ENCODE measurements at places on chromosomes 11 and 22. TPM values are rescaled to one million over a fixed set of nuclear protein-coding genes. Genes with fewer than 3 reads are reported as not detected.
A peak's percentile ranks its signal among the peaks of the same experiment; 100 is the strongest.

DNA sequence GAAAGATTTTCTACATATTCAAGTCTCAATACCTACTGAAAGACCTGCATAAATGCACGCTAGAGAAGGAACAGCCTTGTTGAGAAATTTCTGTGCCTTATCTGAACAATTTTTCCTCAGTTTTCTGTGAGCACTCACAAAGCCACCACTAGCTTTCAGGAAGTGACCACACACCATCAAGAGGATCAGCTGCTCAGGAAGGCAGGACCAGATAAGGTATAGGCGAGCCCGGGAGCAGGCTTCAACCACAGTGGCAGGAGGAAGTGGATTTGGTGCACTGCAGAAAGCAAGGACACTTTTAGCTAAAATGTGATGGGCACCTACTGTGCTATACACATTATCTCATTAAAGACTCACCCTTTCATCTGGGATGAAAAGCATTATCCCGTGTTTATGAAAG, 220.8 kb downstream of the RAB38 start:
- DNase-seq, result no peak

DNA sequence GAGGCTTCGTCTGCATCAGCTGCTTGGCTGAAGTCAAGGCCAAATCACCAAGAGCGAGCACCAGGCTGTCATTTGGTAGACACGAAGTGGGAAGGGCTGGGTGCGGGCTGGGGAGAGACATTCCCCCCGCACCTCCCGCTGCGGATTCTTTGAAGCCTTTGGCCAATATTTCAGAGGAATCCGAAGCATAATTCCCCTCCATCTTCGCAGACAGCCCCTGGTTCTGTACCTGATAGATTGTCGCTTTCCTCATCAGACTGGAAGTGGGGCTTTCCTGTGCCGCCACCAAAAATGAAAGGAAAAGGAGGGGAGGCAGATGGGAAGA, 15.3 kb downstream of the BLID start:
- peak; percentile 21 for DNase-seq

GRCh38 chr11:40597546-40598113, 861.8 kb downstream of the LRRC4C start:
- no peak for DNase-seq

DNA sequence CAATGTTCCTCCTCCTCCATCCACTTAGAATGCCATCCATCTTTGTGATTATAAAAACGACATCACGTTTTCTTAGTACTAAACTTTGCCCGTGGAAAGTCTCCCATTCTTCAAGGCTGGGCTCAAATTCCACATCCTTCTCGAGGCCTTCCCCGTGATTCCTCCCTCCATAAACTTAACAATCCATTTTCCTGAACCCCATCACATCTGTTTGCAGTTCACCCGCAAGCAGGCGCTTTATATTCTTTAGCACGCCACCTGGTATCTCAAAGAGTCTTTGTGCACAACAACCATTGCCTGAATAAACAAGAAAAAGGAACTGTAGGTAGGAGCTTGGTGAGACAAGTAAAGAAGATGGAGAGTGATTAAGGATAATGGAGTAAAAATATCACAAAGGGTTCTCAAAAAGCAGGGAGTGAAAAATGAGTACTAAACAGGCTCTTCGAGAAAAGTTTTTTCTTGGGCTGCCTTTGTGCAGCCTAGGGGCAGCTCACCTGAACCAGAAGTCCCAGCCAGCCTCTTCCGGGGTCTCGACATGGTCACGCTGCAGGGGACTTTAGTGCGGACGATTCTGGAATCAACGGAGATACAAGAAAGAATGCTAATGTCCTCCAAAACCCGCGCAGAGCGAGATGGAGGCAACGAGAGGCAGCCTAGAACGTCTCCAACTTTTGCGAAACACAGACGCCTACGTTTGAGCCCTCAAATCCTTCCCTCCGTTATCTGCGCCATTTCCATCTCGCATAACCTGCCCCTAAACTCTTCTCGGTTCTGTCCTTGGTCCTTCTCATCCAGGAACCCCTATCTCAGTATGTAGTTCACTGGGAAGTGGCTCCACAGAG, 585 bp downstream of the THYN1 start:
- DNase-seq, result peak; percentile 29

DNA sequence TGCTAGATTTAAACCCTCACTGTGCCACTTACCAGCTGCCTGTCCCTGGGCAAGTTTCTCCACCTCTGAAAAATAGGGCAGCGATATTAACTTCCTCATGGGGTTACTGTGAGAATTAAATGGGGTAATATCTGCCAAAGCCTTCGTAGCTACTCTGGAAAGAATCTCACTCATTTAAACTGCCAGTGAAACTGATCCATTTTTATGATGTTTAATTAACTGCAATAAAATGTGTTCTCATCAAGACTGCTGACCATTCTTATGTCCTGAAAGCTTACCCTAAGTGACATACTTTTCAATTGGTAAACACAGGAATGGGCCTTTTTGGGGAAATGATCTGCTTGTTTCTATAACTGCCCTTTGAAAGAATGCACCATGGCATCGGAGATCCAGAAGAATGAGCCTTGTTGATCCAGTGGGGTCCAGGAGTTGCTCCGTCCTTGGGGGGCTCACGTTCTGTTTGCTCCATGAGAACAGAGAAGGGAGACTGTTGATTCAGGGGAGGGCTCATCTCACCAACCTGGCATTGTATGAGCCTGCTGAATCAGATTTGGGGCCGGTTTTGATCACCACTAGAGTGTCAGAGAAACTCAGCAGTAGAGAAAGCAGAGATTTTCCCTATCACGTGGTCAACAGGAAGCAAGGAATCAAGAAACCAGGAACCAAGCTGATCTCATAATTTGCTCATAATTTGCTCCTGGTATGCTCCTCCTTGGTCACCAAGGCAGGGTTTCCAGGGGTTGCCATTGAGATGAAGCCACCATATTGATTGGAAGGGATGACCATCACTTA, 7.0 kb upstream of the CCDC86 start:
- DNase-seq, result no peak

DNA sequence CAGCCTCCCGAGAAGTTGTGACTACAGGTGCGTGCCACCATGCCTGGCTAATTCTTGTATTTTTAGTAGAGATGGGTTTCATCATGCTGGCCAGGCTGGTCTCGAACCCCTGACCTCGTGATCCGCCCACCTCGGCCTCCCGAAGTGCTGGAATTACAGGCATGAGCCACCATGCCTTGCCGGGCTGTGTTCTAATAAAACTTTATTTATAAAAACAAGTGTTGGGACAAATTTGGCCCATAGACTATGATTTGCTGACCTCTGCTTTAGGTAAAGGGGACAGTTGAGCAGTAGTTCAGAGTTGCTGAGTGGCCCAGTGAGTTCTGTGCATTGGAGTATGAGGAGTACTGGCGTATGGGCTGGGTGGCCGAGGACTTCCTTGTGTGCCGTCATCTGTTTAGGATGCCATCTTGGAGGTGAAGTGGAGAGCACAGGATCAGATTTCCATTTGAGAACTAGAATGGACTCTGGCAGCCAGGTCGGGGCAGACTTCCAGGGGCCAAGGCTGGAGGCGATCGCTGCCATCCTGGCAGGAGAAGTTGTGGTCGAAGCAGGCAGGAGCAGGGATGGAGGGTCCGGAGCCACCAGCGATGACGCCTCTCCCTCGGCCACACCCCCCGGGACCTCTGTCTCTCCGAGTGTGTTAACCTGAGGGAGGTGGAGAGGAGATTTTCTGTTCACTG, 43.8 kb downstream of the FBLN1 start:
- no peak for DNase-seq

DNA sequence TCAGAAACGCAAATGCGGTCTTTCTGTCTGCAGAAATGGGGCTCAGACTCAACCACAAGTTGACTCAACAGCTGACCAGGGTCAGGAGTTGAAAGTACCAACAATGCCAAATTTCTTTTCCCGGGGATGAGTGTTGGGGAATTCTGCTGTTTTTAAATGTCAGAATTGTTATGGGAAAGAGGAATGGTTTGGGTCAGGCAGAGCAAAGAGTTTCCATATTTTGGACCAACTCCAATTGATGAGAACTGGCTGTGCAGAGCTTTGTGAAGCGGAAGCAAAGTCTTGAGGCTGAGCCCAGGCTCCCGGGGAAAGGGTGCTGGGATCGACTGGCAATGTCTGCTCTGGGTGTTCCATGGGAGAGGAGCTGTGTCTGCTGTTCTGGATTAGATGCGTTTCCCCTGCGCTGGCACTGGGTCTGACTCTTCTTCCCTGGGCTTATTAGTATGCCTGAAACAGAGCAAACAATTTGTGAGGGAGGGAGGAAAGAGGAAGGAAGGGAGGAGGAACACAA, 36.2 kb downstream of the TXN2 start:
- DNase-seq, result no peak

GRCh38 chr11:116928102-116928777, 90.8 kb upstream of the APOA1 start:
- no peak for DNase-seq

GRCh38 chr22:48959496-48959895, 868.2 kb downstream of the BRD1 start:
- no peak for DNase-seq

GRCh38 chr22:29762263-29762662, 4.5 kb downstream of the ZMAT5 start:
- DNase-seq, result peak; percentile 48

DNA sequence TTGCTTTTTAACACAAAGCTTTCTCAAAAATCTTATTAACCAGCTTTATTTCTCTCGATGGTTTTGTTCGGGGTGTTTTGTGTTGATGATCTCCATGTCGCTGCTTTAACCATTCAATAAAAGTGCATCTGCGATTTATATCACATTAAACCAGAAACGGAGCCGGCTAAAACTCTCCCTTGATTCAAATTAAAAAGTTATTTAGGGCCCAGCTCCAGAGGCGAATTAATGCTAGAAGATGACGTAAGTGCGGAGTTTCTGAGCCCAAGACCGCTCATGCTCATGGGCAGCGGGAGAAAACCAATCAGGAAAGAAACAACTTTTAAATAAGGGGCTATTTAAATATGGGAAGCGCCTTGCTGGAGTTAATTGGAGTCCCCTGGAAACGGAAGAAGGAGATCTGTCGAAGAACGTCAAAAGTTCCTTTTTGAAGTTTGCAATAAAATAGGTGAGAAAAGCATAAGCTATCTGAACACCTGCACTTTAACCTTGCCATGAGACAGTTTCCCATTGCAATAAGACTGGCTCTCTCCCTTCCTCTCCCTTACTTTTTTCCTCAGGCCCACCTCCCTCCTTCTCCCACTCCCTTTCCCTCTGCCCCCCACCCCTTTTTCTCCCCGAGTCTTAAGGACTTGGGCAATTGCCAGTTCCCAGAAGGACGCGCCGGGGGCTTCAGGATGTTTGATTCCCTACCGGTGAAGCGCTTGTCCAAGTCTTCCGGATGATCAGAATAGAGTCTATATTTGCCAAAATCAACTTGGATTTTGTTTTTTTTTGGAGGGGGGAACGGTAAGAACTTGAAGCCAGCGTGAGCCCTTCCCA, 1.9 kb upstream of the DBX1 start:
- peak; percentile 24 for DNase-seq

- no peak for DNase-seq
Observed at GRCh38 chr22:43008921-43009320, 6.0 kb downstream of the PACSIN2 start.

DNA sequence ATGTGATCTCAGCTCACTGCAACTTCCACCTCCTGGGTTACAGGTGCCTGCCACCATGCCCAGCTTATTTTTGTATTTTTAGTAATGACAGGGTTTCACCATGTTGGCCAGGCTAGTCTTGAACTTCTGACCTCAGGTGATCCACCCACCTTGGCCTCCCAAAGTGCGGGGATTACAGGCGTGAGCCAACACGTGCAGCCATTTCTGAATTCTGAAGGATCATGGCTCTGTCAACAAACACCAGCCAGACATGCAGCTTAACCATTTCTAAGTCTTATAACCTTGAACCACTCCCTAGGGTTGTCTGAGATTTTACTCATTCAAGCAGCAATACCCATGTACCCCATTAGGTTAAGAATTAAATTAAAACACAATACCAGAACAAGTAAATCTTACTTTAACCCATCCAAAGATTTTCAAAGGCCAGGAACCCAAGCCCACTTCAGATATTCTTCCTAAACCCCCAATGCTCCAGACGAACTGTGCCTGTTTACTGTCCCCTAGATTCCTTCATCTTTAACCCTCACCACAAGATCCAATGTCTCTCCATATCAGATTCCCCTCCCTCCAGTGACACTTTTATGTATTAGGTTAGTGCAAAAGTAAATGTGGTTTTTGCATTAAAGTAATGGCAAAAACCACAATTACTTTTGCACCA, 4.0 kb downstream of the RPS13 start:
- DNase-seq, result no peak

- no peak for DNase-seq
Observed at GRCh38 chr11:134066943-134067885, 1.7 kb upstream of the JAM3 start.

- no peak for DNase-seq
Observed at GRCh38 chr22:48397531-48398180, 1430.0 kb downstream of the BRD1 start.

DNA sequence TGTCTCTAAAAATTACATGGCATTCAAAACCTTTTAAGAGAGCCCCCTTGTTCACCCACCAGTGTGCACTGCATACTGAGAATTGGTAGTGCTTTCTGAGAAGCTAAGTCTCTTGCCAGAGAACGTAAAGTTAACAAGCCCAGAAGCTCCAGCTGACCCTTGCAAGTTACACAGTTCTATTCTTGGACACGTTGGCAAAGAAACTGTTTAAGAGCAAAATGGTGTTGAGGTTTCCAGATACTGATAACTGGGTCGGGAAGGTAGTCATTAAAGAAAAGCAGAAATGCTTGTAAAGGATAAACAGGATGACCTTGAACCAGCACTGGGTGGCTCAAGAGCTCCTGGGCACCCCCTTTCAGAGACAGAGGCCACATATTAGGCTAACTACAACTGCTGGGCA, 284.8 kb downstream of the CADM1 start:
- no peak for DNase-seq

GRCh38 chr11:2990617-2991451, 1.3 kb downstream of the NAP1L4 start:
- no peak for DNase-seq

DNA sequence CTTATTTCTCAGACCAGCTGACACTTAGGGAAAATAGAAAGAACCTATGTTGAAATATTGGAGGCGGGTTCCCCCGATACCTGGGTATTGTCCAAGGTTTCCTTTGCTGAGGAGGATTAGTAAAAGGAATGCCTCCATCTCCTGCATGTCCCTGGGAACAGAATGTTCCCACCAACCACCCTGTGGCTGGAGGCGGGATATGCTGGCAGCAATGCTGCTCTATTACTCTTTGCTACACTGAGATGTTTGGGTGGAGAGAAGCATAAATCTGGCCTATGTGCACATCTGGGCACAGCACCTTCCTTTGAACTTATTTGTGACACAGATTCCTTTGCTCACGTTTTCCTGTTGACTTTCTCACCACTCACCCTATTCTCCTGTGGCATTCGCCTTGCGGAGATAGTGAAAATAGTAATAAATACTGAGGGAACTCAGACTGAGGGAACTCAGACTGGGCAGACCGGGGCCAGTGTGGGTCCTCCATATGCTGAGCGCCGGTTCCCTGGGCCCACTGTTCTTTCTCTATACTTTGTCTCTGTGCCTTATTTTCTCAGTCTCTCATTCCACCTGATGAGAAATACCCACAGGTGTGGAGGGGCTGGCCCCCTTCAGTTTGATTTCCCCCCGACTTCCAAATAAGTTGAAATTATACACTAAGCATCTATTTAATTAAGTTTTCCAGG, 32.1 kb downstream of the IGLL1 start:
- no peak for DNase-seq

GRCh38 chr11:7851391-7851790, 54.6 kb upstream of the OR5P2 start:
- DNase-seq, result no peak

Gene JOSD1
- 26.2 TPM for total RNA-seq

Gene CD248
- total RNA-seq, result 2.6 TPM

Gene MPEG1
- 0.05 TPM for total RNA-seq

Gene BRMS1
- total RNA-seq, result 40.8 TPM

Gene TMA7B
- total RNA-seq, result not detected

Gene NEFH
- 3.7 TPM for total RNA-seq

Gene RAB36
- total RNA-seq, result 1.1 TPM

Data from WTC11 (cell line).